CMK (cell line): ENCODE measurements at places on chromosomes 5 and 9.
A peak's percentile ranks its signal among the peaks of the same experiment; 100 is the strongest.

- no peak for DNase-seq
These were observed 135.0 kb downstream of the ENTREP1 start for GRCh38 chr9:69460012-69460411.

GRCh38 chr9:14768405-14769229 is 46.1 kb upstream of the CER1 start:
- no peak for DNase-seq

GRCh38 chr5:108257996-108258395 is 123.9 kb downstream of the FBXL17 start:
- DNase-seq, result no peak

DNA sequence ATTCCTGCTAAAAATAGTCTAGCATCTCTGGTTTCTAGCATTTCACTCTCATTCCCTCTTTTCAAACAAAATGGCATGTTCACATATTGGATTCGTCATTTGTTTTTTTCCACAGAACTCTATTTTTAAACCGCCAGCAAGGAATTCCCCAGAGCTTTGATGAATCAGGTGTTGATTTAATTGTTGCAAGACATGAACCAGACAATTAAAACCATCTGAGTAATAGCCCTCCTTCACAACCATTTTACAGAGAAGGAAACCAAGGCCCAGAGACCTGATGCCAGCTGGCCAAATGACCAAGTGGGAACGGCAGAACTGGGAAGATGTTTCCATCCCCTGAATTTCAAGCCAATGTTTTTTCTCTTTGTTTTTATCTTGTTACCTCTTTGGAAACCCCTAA is 167.0 kb downstream of the CAAP1 start:
- DNase-seq, result no peak

DNA sequence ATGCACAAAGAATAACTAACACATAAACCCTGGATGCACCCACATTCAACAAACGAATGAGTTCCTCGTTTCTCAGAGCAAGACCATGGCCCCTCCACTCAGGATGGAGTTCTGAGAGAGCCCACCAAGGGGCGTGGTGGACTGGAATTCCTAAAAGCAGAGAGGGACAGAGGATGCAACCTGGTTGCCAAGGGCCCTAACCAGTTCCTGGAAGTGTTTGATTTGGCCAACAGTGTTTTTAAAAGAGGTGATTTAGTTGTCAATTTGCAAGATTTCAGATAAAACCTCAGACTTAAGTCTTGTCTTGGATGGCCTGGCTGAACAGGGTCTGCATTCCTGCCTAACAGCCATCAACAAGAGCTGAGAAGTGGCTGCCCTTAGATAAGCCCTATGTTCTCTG is 34.4 kb downstream of the GLRA1 start:
- DNase-seq, result no peak

GRCh38 chr5:56202483-56202882 is 30.6 kb downstream of the ANKRD55 start:
- DNase-seq, result no peak

- DNase-seq, result no peak
These were observed 22.1 kb upstream of the LPCAT1 start for GRCh38 chr5:1545805-1546355.

DNA sequence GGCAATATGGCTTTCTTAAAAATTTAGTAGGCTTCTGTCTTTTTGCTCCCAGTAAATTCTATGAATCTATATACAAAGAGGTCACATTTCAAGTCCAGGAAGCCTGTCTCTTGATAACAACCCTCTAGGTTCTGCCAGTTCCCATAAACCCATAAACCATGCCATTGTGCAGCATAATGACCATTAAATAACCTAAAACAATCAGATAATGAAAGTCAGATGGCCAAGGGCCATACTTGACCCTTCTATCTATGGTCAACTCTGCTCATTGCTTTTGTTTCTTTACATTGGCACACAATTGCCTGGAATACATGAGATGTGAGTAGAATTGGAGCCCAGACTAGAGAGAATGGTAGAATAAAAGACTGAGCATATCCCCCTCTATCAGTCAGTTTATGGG is 305.4 kb upstream of the KIF2A start:
- DNase-seq, result no peak

- peak; percentile 4 for DNase-seq
These were observed 51.5 kb downstream of the CEP120 start for GRCh38 chr5:123371575-123372179.

DNA sequence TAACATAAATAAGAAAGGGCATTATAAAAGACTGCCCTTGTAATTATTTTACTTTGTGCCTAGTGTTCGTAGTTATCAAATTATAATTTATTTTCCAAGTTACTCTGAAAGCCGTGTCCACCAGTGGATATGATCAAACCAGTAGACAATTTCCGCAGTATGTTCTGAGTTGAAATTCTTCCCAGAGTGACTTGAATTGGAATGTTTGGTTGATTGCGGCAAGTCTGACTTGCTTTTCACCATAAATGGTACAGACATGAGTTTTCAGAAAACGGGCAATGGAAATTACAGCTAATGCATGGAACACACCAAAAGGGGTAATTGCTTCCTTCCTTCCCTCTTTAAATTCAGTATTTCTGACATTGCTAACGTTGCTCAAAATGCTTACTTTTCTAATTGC is 56.6 kb downstream of the CHSY3 start:
- no peak for DNase-seq

GRCh38 chr9:35966433-35966832 is 8.5 kb upstream of the OR2S2 start:
- DNase-seq, result no peak

GRCh38 chr9:127144670-127145445 is 22.4 kb upstream of the ANGPTL2 start:
- no peak for DNase-seq

GRCh38 chr5:160230686-160231527 is 1.6 kb downstream of the FABP6 start:
- no peak for DNase-seq

- DNase-seq, result no peak
These were observed 68.5 kb downstream of the KIAA1958 start for GRCh38 chr9:112555101-112555643.

GRCh38 chr5:72167257-72167656 is 60.0 kb downstream of the MAP1B start:
- no peak for DNase-seq

GRCh38 chr9:6471231-6471850 is 58.3 kb downstream of the UHRF2 start:
- DNase-seq, result no peak

DNA sequence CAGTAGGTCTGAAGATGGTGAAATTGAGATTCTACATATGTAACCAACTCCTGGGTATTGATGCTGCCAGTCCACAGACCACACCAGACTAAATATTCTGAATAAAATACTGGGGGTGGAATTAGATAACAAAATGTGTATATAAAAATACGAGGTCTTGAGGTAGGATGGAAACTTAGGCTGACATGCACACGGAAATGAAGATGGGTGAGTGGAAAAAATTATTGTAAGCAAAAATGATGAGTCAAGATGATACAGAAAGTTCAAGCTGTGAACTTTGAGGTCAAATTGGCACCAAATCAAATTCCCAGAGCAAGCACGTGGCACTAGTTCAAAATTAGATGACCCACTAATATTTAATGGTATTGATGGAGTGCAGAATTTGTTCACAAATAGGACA is 713.4 kb upstream of the ACO1 start:
- DNase-seq, result no peak

DNA sequence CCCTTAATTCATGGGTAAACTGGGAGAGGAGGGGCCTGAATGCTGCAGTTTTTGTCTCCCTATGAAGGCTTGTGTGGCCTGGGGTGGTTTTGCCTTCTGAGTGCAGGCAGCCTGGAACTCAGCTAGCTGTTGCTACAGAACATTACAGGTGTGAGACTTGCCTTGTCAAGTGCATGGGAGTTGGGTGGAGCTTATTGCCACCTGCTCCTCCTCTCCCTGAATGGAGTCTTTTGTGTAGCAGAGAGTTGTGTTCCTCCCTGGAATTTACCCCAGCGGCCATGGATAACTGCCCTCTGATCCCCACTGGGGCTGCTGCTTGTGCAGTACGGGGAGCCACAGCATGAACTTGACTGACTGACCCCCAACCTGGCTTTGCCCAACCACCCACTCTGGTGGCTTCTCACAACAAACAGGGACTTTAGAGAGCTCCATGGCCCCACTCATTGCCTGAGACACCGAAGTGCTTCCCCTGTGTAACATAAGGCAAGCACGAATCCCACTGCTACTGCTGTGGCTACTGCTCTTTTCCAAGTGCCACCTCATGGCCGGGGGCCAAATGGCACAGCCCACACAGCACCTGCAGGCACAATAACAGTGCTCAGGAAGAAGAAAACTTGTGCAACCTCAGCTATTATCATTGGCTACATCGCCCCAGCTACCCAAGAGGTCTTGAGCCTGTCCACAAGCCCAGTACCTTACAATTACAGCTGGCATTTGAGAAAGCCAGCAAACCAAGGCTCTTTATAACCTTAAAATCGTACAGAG is 942.9 kb downstream of the CDH18 start:
- no peak for DNase-seq

GRCh38 chr9:94882966-94883641 is 156.6 kb downstream of the AOPEP start:
- DNase-seq, result no peak

DNA sequence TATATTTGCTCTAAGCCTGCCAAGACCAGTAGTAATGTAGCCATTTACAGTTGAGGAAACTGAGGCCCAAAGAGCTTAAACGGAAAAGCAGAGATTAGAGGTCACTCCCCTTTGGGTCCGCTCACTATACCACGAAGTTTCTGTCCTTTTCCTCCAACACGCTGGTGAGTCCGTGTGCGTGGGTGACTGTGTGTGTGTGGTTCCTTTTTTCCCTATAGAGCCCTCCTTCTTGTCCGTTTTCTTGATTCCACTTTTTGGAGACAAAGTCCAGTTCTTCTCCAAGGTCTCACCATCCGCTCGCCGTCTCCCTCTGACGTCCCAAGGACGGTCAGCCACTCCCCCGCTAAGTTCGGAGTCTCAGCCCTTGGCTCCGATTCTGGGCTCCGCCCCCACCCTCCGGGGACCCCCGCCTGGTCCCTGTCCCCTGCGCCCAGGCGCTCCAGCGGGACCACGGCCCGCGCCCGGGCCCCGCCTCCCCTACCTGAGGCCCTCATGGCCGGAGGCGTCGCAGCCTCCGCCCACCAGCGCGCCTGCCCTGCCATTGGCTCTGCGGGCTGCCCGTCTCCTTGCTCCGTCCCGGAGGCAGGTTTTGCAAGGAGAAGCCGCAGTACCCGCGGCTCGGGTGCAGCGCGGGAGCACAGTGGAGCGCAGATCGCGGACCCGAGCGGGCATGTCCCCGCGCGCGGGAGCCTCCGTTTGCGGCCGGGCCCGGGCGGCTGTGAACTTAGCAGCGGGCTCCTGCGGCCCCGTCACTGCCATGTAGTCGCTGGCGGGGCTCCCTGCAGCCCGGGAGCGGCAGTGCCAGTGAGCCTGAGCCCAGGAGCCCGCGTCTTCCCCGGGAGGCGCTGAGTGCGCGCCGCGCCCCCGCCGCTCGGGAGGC is at the start of gene MAST4:
TSS of gene MAST4 (plus strand) at position 638 of the 880 bp plus-strand sequence. CDS start 263 bp downstream, outside the sequence.
- peak; percentile 71 for DNase-seq

GRCh38 chr9:135218331-135219225 is 131.1 kb downstream of the OLFM1 start:
- no peak for DNase-seq

DNA sequence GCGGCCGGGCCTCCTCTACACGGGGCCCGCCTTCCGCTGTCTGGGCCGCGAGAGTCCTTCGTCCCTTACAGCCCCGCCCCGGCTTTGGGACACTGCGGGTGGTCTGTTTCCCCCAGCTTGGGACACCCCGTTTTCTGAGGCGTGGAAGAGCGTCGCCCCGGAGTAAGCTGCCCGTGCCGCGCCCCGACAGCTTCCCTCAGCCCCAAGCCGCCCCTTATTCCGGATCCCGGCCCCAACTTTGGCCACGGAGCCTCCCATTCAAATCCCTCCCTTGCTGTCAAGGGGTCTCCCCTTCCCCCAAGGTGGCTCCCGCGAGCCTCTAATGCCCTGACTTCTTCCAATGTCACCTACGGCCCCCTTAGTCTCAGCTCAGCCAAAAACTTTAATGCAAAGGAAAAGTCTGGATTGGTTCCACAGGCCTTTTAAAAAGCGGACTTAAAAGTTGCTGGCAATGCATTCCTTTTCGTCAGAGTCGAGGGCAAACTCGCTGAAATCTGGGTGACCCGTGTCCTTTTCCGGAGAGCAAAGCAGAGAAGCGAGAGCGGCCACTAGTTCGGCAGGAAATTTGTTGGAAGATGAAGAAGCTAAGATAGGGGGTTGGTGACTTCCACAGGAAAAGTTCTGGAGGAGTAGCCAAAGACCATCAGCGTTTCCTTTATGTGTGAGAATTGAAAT is 19.8 kb downstream of the EXOSC2 start:
- DNase-seq, result no peak

GRCh38 chr9:12884736-12885395 is 110.0 kb downstream of the LURAP1L start:
- no peak for DNase-seq

- DNase-seq, result no peak
These were observed 191.8 kb downstream of the CD180 start for GRCh38 chr5:67004730-67005350.

GRCh38 chr9:133897675-133898074 is 94.4 kb downstream of the VAV2 start:
- DNase-seq, result no peak

DNA sequence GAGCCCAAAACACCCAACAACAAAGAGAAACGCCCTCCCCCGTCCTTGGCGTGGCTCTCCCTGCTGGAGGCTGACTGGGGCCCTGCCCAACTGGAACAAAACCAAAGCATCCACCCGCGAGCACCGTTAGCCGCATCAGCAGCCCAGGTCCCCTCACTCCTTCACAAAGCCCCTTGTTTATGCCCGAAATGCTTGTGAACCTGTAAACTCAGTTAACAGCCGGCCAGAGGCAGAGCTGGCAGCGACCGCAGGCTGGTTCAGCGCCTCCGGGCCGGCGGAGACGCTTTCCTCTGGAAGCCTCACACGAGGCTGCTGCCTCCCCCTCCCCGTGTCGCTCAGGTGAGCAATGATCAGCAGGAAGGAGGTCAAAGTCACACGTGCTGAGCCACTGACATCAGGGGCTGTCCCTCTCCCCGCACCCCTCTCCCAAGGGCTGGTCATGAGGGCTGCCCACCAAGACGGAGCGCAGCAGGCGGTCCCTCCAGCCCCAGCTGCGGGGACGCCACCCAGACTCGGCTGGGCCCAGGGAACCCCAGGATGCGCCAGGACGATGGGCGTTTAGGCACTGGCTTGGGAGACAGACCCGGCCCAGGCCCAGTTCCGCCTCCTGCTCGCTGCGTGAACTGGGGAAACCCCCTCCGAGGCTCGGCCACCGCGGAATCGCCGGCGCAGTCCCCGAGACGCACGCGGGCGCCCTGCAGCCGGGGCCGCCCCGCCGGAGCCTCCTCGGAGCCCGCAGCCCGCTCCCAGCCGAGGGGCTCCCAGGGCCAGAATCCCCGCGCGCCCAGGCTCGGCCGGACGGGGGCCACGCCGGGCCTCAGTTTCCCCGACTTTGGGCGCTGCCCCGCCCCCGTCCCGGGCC is 563 bp downstream of the SNAPC4 start:
- no peak for DNase-seq

DNA sequence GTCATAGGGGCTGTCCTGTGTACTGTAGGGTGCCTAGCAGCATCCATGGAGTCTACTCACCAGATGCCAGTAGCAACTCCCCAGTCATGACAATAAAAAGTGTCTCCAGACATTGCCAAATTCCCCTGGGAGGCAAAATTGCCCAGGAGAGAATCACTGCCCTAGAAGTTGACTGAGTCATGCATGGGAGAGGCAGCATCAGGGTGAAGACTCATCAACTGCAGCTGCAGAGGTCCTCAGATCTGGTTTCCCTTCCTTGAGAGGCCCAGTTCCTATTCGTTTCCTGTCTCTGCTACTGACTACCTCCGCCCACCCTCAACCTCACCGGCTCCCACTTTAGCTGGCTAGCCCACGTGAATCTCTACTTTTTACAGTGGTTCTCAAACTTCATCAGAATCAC is 88.6 kb upstream of the AGXT2 start:
- DNase-seq, result no peak
